ENCODE measurements at places on chromosomes 7 and 10.
A peak's percentile ranks its signal among the peaks of the same experiment; 100 is the strongest.

DNA sequence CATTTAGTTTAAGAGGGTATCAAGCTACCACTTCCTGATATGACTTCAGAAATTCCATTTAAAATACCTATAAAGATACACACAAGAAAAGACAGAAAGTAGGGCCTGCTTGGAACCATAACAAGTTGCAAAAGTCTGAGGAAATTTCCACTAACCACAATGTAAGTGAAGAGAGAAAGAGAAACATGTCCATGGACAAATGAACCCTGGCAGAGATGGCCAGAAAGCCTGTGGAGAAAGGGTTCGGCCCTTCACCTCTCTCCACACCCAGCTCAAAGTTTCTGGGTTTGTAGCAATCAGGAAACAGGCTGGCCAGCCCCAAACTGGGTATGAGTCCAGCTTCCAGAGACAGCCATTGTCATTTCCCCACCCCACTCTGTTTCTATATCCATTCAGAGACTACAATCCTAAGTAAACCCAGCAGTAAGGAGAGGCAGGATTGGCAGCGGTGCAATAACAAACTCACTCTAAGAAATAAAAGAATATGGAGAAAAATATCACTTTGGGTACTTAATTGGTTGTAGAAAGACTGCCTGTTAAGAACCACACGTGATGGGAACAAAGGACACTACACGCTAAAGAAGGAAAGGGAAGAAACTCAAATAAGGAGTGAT lies 71.1 kb downstream of the STK17A start:
- no peak for DNase-seq

DNA sequence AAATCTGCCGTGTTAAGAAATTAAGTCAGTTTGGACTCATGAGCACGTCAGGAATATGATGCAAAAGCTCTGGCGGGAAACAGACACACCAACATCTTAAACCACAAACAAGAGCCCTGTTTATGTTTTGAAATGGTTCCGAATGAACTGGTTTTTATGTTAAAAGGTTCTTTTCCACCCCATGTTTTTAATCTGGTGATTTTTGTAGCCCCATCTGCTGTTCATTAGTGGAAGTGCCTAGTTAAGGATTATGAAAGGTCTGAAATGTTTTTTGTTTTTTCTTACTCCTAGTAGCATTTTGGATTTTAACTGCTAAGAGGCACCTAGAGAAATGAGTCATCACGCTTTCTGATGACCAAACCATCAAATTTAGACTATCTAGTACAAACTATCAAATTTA lies 404.1 kb upstream of the MKI67 start:
- DNase-seq = no peak

DNA sequence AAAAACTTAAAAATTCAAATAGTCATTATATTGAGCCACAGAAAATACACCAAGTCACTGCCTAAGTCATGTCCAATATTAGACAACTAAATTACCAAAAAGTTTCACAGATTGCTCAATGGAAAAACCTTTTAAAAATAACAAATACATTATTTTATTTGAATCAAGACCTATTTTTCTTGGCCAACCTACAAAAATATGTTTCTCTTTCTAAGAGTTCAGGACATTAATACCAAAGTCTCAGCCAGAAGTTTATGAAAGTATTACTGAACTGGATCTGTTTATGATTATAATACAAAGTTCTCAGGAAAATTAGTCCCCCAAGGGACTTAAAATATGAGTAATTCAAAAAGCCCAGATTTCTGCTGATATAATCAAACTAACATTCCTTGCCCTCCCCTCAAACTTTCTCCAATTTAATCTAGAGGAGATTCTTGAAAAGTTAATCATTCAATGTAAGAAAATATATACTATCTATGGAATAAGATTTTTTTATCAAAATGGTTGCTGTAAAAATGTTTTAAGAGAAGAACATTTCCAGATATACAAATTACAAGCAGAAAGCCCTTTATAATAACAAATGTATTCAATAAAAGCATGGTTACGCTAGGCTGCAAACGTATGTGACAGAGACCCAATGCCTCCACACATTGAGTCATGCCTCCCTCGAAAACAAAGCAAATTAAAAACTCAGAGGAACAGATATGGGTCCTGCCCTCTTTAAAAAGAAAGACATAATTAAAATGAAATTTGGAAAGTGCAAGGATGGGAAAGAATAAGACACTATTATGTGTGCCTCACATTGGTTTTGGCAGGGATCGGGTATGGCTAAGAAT lies 381.6 kb downstream of the PARD3 start:
- peak; percentile 76 for DNase-seq

- DNase-seq = peak; percentile 15
Observed at GRCh38 chr7:41385996-41386395, 316.9 kb downstream of the INHBA start.

- no peak for DNase-seq
Observed at GRCh38 chr10:111316722-111317212, 239.9 kb downstream of the ADRA2A start.

- no peak for DNase-seq
Observed at GRCh38 chr7:22443370-22444180, 56.4 kb downstream of the STEAP1B start.

- no peak for DNase-seq
Observed at GRCh38 chr7:12796397-12797127, 109.1 kb downstream of the ARL4A start.

DNA sequence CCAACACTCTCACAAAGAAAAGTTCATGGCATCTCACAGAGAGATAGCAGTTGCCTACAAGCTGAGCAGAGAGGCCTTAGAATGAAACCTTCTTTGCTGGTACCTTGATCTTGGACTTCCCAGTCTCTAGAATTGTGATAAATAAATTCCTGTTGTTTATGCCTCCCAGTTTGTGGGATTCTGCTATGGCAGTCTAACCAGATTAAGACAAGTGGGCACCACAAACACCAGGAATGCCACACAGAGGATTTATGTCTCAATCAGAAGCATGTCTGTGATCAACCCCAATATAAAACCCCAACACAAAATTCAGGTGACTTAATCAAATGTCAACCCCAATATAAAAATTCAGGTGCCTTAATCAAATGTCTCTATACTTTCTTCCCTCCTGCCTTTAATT lies 581.3 kb downstream of the XPNPEP1 start:
- no peak for DNase-seq

DNA sequence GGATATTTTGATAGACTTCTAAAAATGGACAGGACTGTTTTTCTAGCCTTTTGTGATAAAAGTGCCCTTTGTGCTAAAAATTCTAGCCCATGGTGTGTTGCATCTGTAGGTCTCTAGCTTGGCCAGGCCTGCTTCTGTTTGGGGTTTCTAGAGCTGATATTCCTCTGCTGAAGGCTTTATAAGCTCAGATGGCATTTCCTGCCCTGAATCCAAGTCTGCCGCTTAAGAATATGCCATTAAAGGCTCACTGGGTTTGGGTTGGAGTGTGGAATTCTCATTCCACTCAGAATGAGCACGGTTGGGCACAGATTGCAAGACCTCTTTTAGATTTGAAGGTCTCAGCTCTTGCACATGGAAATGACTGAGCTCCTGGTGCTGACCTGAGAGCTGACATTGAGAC lies 49.4 kb upstream of the IGFBP3 start:
- no peak for DNase-seq

- DNase-seq = no peak
Observed at GRCh38 chr10:122632031-122632430, 67.6 kb downstream of the C10orf120 start.

Measured in EL (cell line).